Fibroblast of skin of left biceps (primary cell): ENCODE measurements at places on chromosomes 4 and X.

GRCh38 chrX:50776248-50776647, 37.7 kb downstream of the SHROOM4 start:
- no peak for DNase-seq

DNA sequence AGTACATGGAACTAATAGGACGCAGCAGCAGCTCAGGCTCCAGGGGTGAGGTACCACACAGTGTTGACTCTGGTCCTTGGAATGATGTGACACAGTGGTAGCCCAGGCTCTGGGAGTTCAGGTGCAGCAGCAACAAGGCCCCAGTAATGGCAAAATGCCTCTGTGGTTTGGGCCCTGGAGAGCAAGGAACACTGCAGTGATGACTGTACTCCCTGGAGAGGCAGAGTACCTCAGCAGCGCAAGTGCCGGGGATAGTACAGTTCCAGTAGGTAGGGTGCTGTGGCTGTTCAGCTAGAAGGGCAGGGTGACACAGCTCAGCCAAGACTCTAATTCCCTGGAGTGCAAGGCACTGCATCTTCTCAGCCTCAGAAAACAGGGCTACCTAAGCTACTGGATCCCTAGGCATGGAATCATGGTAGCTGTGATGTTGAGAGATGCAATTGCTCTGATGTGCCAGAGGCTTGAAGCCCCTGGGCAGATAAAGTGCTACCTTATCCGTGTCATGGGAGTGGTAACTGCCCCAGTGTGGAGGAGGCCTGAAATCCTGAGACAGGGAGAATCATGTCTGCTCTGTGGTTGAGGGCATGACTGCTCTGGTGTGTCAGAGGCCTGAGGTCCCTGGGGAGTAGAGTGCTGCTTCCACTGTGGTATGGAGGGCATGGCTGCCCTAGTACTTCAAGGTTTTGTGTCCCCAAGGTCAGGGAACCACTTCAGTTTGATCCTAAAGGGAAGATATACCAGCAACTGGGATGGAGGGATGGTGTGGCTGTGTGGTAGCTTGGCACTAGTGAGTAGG, 55.2 kb downstream of the AREG start:
- no peak for DNase-seq

- no peak for DNase-seq
These were observed 30.4 kb downstream of the TBC1D14 start for GRCh38 chr4:6939761-6940743.

- no peak for DNase-seq
These were observed 1568.6 kb upstream of the PCDH7 start for GRCh38 chr4:29151584-29151983.

DNA sequence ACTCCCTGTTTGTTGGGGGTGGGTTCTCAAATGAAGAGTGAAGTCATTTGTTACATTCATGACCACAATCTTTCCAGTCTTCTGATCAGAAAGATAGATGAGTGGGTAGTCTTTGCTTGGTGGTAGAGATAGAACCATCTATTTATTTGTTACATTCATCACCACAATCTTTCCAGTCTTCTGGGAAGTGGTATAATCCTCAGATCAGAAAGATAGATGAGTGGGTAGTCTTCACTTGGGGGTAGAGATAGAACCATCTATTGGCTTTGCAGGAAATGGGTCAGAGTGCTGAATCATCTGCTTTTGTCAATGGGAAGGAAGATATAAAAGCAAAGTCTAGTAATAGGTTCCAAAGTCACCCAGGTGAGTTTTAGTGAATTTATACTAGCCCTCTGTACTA, 64.2 kb upstream of the EPGN start:
- no peak for DNase-seq

- DNase-seq, result no peak
These were observed 21.8 kb downstream of the KIAA1210 start for GRCh38 chrX:119105826-119106225.

DNA sequence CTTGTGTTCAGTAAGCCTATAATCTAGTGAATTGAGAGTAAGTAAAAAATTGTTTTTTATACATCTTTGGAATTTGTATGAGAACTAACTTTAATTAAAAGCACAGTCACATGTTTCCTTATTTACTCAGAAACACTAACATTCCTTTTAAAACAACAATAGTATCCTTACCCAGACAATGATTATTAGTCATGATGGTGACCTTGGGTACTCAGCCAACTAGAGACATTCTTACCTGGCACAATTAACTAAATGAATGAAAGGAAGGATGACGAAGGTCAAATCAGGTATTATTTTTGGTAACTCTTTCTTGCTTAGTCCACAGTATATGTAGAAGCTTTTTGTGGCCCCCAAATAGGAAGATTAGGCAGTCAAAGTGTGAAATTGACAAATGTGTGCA, 901.0 kb downstream of the FAT4 start:
- DNase-seq, result no peak

DNA sequence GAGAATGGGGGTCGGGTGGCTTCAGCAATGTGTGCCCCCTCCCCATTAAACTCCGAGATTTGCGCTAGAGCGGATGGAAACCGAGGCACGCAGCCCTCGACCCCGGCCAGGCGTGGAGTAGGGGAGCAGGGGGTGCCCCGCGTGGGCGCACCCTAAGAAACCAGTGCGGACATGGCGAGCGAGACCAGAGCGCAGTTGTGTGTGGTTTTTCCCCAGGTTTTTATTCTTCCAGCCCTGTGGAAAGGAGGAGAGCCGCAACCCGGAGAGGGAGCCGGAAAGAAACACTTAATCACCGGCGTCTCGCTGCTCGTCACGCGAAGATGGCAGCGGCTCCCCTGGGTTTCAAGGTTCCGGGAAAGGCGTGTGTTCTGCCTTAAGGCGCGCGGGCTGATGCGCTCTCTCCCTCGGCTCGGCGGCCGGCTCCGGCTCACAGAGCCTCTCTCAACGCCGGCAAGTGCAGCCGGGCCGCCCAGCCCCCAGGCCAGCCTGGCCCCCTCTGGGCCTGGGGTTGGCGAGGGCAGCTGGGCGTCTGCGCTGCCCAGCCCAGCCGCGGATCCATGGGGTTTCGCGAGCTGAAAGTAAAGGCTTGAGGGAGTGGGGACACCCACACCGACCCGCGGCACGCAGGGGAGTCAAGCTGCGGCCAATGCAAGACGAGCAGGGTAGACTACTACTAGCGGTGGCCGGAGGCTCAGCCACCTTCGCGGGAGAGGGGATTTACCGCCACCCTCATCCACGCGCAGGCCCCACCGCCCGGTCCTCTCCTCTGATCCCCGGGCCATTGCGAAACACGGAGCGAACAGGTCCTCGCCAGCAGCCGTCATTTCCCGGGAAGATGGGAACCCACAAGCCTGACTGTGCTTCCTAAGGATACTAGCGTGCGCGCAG, 74.0 kb upstream of the BCOR start:
- DNase-seq, result no peak

- no peak for DNase-seq
These were observed 8.7 kb downstream of the FTHL17 start for GRCh38 chrX:31063114-31063513.

GRCh38 chrX:68980906-68981616, 152.2 kb downstream of the EFNB1 start:
- DNase-seq, result no peak

- DNase-seq, result no peak
These were observed 1269.5 kb downstream of the RAPGEF2 start for GRCh38 chr4:160372390-160372789.

GRCh38 chrX:16916561-16916960, 29.9 kb upstream of the REPS2 start:
- no peak for DNase-seq

DNA sequence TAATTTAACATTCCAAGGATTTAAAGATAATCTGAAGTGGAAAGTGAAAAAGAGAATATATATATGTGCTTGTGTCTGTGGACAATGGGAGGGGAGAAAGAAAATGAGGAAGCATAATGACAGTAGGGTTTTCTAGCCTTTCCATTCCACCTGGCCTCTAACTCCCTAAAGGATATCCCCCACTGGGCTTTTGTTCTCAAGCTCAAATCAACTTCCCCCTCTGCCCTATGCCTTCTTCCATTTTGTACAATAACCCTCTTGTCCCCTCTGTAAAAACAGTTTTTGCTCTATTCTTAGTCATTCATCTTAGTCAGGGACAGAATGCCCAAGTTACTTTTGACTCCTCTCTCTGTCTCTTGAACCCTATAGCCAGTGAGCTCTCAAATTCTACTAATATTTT, 23.6 kb downstream of the ANTXR2 start:
- no peak for DNase-seq

- DNase-seq, result peak; percentile 29
These were observed 3.4 kb downstream of the WFS1 start for GRCh38 chr4:6272863-6273660.

GRCh38 chr4:153645183-153645582, 38.9 kb upstream of the TLR2 start:
- no peak for DNase-seq

DNA sequence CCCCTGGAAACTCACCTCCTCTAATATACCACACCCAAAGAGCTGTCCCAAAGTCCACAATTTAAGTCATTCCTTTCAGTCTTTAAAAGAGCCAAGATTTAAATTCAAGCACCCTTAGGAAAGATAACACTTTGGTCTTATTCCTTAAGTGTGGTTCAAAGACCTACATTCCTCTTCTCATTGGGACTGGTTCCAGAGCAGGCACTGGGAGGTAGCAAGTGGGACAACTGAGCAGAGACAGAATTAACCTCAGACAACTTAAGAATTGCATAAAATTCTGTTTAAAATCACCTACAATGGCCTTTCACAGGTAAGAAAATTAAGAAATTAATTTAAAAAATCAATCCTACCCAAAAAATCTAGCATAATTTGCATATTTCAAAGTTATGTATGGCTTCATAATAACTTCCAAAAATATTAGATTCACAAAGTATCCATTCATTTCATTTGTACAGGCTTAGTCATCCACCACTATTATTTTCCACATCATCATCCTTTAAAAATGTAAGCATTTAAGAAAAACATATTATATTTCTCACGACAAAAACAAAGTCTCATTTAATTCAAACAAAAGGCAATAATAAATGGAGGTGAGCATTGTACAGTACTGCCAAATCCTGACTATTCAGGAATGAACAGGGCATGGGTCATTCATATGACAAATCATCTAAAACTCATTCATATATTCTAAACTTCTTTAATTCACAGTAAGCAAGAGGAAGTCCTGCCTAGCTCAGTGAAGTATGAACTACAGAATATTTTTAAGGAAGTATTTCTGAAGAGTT, 13.6 kb downstream of the PRSS12 start:
- DNase-seq, result peak; percentile 39

DNA sequence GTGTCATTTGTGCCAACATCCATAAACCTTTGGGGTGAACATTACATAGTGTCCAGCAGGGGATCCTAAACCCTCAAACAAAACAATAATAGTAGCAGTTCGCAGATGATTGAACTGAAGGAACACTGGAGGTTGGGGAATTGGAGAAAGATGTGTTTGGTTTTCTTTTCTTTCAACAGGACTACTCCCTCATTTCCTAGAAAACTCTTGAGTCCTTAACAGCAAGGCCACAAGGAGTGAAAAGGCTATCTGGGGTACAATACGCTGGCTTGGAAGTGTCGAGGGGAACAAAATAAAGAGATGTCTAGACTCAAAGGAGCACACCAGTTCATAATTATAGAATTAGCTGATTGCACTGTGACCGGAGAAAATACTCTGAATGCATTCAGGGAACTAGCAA, 72.1 kb downstream of the IDS start:
- DNase-seq, result no peak

GRCh38 chr4:142607976-142608375, 238.1 kb downstream of the INPP4B start:
- DNase-seq, result no peak

DNA sequence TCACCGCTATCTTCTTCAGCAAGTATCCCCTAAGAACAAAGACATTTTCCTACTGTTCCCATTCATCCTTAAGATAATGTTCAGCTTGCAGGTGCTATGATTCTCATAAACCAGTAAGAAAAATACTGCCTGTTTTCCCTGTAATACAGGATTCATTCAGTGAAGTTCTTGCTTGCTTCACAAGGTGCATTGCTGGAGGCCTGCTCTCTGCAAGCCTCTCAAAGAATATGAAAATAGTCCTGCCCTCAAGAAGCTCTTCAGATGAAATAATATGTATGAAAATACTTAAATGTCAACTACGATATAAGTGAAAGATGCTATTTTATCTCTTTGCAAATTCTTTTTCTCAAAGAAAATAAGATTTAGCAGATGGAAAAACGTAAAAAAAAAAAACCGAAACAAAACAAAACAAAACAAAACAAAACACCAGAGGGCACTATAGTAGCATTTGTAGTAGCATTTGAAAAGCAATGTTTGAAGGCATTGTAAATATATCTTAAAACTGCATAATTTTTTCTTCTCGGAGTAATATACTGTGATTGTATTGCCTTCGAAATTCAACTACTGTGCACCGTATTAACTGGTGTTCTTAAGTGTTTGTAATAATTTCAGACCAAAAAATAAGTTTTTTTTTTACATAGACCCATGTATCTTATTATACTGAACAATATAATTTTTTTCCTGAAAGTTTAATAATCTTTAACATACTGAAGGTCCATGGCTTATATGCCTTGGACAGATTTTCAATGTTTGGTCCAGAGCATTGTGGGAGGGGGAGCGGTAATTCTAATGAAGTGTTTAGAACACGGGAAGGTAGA, 26.0 kb downstream of the ADH4 start:
- no peak for DNase-seq

- DNase-seq, result peak; percentile 58
These were observed 61.3 kb downstream of the ANTXR2 start for GRCh38 chr4:80011636-80012236.

DNA sequence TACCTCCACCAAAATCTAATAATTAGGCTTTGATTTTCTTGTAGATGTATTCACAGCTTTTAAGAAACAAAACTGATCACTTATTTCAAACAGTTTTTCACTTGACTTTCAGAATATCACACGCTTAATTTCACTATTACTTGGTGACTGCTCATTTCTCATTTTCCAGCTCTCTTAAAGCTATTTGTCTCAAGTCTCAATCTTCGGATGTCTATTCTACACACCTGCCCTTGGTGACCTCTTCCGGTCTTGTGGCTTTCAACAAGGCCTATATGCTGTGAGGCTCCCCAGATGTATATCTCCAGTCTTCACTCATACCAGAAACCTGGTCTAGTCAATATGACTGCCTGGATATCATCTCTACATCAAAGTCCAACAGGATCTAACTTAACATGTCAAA, 34.9 kb upstream of the ANXA10 start:
- DNase-seq, result no peak

- DNase-seq, result no peak
These were observed 51.0 kb downstream of the ATXN3L start for GRCh38 chrX:13268874-13269273.
